Thymus (tissue), 14 donors: ENCODE measurements at places on chromosomes 7 and 10.
A peak's percentile ranks its signal among the peaks of the same experiment; 100 is the strongest.

DNA sequence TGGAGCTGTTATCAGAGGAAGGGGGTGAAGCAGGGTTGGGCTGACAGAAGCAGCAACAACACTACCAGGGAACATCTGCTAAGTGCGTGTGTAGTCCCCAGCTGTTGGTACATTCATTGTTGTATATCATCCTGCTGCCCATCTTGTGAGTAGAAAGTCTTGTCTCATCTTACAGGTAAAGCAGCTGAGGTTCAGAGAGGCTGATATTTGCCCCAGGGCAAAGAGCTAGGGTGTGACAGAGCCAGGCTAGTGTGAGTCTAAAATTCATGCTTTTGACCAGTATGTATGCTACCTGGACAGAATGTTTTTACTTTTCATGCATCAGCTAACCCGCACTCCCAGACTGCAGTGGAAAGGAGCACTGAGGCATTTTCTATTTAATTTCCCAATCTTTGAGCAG is 221.6 kb downstream of the STK31 start:
- H3K4me3 ChIP-seq = no peak overlapping the region
- H3K36me3 ChIP-seq = no peaks in the 10 kb centered on the region
- no peaks in the 10 kb centered on the region for H3K27me3 ChIP-seq
- no peak overlapping the region for H3K27ac ChIP-seq
- no peaks in the 10 kb centered on the region for H3K4me1 ChIP-seq
- no peak for DNase-seq

GRCh38 chr10:895324-895723 is 36.2 kb downstream of the LARP4B start:
- H3K27me3 ChIP-seq = no peaks in the 10 kb centered on the region
- H3K4me1 ChIP-seq = no peaks in the 10 kb centered on the region
- H3K4me3 ChIP-seq = no peak overlapping the region

DNA sequence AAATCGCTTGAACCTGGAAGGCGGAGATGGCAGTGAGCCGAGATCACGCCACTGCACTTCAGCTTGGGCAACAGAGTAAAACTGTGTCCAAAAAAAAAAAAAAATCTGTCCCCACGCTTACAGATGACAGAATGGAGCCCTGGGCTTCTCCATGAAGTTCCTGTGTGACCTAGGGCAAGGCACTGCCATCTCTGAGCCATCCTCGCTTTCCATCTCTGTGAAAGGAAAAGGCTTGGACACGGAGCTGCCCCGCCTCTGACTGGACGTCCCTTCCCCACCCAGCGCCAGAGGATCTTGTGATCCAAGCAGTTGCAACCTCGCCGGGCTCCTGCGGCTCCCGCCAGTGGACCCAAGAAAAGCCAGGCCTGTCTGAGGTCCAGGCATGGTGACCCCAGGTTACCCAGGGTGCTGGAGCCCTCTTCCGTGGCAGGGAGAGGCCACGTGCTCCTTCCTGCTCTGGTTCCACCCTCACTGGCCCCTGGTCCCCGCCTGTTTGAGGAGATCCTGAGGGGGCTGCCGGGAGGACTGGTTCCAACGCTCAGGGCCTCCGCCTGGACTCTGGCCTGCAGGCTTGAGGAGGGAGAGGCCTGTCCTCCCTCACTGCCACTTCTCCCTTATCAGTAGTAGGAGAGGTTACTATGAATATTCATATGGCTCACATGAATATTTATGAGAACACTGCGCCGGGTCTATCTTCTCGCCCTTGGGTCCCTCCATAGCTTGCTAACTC is 25.6 kb upstream of the ELFN1 start:
- DNase-seq = no peak
- peaks cover 11% of the 10 kb centered on the region for H3K27me3 ChIP-seq
- no peak overlapping the region for H3K27ac ChIP-seq

GRCh38 chr10:35827783-35828182 is 185.7 kb upstream of the FZD8 start:
- no peak for DNase-seq
- no peaks in the 10 kb centered on the region for H3K36me3 ChIP-seq
- H3K27me3 ChIP-seq = no peaks in the 10 kb centered on the region
- no peak overlapping the region for H3K27ac ChIP-seq
- no peak overlapping the region for H3K4me3 ChIP-seq

DNA sequence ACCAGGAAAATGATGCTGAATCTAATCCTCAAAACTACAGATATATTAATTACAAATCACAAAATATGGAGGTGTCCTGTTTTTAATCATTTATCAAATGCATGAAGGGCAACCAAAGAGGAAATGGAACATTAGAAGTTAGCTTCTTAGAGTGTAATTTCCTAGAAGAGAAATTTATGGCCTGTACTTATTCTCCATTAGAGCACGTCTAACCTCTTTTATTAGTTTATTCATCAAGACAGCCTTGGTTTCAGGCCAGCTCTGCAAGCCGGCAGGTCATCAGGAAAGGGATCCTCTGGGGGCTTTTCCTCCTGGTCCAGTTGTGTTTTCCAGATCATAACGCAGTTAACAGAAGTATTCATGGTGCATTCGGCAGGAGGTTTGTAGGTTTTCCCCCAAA is 517.6 kb downstream of the KCNMA1 start:
- H3K27me3 ChIP-seq = no peaks in the 10 kb centered on the region
- DNase-seq = no peak
- H3K27ac ChIP-seq = no peak overlapping the region
- H3K4me1 ChIP-seq = no peaks in the 10 kb centered on the region

DNA sequence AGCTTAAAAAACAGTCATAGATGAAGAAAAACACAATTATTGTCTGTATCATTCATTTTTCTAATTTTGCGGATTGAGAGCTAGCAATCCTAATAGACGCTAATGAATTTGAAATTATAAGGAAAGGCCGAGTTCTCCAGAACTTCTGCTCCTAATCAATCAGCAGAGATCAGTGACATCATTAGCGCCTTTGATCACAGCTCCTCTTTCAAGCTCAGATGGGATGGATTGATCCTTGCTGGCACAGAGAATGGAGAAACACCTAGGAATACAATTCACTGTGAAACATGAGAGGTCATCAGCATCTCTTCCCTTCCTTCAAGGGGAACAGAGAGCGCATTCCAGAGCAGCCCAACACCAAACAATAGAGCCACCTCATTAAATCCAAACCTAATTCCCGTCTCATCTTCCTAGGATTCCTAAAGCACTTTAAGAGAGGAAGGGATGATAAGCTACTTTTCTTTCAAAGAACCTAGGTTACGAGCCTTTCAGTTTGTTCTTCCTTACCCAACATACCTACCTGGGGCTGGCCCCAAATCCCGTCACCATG is 24.4 kb downstream of the GLI3 start:
- no peak overlapping the region for H3K27ac ChIP-seq
- peaks cover 2% of the 10 kb centered on the region for H3K27me3 ChIP-seq
- no peak for DNase-seq
- H3K4me1 ChIP-seq = no peaks in the 10 kb centered on the region
- H3K4me3 ChIP-seq = no peak overlapping the region
- H3K36me3 ChIP-seq = no peaks in the 10 kb centered on the region

GRCh38 chr10:101675115-101675514 is 19.9 kb downstream of the FBXW4 start:
- no peaks in the 10 kb centered on the region for H3K27me3 ChIP-seq
- H3K4me1 ChIP-seq = no peaks in the 10 kb centered on the region
- H3K36me3 ChIP-seq = peaks cover 30% of the 10 kb centered on the region
- DNase-seq = no peak
- no peak overlapping the region for H3K4me3 ChIP-seq

- peaks cover 59% of the 10 kb centered on the region for H3K27me3 ChIP-seq
- peak overlapping the region; percentile 52 for H3K27ac ChIP-seq
- DNase-seq = no peak
- no peaks in the 10 kb centered on the region for H3K4me1 ChIP-seq
- no peaks in the 10 kb centered on the region for H3K36me3 ChIP-seq
Observed at GRCh38 chr10:121597504-121598262, 561 bp downstream of the FGFR2 start.

DNA sequence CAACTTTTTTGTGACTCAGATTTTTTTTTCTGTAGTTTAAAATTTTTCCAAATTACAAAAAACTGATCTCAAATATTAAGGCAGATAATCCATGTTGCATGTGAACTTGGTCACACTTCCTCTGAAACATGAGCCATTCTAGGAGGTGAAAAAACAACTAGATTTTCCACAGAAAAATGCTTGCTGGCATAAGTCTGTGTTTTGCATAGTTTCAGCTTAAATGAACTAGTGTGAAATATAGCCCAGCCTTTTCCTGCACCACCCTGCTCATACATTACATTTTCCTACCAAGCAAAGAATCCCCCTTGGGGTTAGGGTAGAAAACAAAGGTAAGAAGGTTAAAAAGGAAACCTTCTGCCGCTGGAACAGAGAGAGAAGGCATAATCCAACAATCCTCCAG is 48.2 kb downstream of the SLC25A13 start:
- DNase-seq = no peak
- no peak overlapping the region for H3K27ac ChIP-seq
- no peak overlapping the region for H3K4me3 ChIP-seq

DNA sequence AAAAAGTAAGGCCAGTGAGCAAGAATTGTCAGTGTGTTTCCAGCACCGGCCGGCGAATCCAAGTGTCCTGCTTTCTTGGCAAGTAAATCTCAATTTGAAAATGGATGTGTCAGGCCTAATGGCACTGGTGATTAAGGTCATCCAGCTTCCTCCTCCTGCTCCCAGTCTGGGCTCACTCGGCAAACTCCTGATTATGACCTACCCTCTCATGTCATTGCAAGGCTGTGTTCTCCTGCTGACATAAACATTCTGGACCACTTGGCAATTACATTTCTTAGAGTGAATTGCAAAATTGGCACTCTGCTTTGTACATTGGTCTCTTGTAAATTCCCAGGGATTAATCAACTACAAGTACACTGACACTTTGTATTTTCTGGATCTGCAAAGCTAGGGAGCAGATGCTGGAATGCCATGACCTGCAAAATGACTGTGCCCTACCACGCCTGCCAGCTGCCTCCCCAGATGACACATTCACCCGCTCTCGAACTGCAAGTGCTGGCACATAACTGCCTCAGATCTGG is 473.8 kb downstream of the KIF20B start:
- no peaks in the 10 kb centered on the region for H3K27me3 ChIP-seq
- no peak overlapping the region for H3K27ac ChIP-seq
- H3K4me3 ChIP-seq = no peak overlapping the region
- H3K4me1 ChIP-seq = no peaks in the 10 kb centered on the region

DNA sequence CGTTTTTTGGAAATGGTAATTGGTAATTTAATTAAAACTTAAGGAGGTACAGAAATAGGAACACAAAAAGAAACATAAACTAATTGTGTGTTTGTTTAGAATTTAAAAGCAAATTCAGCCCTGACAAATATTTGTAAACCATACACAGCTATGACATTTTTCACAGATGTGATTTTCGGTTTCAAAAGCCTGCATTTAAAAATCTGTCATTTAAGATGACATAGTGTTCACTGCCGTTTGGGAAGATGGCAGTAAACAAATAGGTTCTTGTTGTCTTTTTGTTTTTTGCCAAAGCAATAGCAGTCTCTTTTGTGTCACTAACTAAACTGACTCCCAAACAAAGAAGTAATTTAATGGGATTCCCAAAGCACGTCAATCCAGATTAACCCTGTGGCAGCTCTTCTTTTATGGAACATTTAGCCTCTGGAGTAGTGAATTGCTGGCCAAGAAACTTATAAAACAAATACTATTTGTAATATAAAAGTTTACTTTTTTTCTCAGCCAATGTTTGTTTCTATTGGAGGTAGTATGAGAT is 697.6 kb downstream of the PHTF2 start:
- no peaks in the 10 kb centered on the region for H3K4me1 ChIP-seq
- H3K27ac ChIP-seq = no peak overlapping the region
- no peaks in the 10 kb centered on the region for H3K36me3 ChIP-seq
- H3K27me3 ChIP-seq = no peaks in the 10 kb centered on the region

GRCh38 chr10:4121502-4122380 is 336.7 kb upstream of the KLF6 start:
- no peak overlapping the region for H3K27ac ChIP-seq
- no peak for DNase-seq
- peaks cover 7% of the 10 kb centered on the region for H3K4me1 ChIP-seq
- H3K36me3 ChIP-seq = no peaks in the 10 kb centered on the region
- no peaks in the 10 kb centered on the region for H3K27me3 ChIP-seq

DNA sequence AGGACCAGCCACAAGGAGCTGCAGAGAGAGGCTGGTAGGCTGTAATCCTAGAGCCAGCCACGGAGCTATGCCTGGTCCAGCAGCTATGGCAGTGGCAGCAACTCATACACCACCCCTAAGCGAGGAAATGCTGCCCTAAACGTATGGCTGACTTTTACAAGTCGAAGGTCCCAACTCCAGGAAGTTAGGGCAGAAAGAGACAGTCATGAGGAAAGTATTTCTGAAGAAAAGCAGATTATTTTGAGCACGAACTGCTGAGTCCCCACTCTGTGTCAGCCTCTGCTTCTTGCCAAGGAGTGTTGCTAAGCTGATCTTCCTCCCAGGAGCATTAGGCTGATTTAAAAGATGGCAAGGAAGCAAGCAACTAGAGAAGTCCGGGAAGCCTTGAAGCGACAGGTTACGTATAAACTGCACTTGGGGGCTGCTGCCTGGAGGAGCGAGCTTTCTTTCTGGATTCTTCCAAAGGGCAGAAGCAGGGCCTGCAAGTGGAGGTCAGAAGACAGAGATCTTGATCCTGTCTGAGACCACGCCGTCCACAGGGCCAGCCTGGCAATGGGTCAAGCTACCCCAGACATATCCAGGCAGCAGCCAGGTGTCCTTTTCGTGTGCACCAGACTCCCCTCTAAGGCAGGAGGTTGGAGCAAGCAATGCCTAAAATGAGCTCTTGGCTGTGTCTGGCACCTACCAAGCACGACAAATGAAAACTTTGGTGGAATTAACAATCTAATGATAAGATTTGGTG is 39.4 kb downstream of the PLXNA4 start:
- no peak overlapping the region for H3K4me3 ChIP-seq
- H3K4me1 ChIP-seq = no peaks in the 10 kb centered on the region
- no peaks in the 10 kb centered on the region for H3K27me3 ChIP-seq
- no peaks in the 10 kb centered on the region for H3K36me3 ChIP-seq

- H3K4me3 ChIP-seq = no peak overlapping the region
- DNase-seq = no peak
- no peaks in the 10 kb centered on the region for H3K4me1 ChIP-seq
- no peak overlapping the region for H3K27ac ChIP-seq
- no peaks in the 10 kb centered on the region for H3K36me3 ChIP-seq
- no peaks in the 10 kb centered on the region for H3K27me3 ChIP-seq
Observed at GRCh38 chr7:84912993-84913635, 273.7 kb downstream of the SEMA3D start.
